HT1080 (cell line): ENCODE measurements at places on chromosomes 2 and 18. TPM values are rescaled to one million over a fixed set of nuclear protein-coding genes. Genes with fewer than 3 reads are reported as not detected.

- DNase-seq, result no peak
Observed at GRCh38 chr2:120622886-120623753, 112.5 kb upstream of the GLI2 start.

PTPN2 gene
- 35.1 and 35.3 TPM in 2 replicates for total RNA-seq

- DNase-seq, result no peak
Observed at GRCh38 chr2:38474715-38475566, 97.9 kb upstream of the ATL2 start.

DNA sequence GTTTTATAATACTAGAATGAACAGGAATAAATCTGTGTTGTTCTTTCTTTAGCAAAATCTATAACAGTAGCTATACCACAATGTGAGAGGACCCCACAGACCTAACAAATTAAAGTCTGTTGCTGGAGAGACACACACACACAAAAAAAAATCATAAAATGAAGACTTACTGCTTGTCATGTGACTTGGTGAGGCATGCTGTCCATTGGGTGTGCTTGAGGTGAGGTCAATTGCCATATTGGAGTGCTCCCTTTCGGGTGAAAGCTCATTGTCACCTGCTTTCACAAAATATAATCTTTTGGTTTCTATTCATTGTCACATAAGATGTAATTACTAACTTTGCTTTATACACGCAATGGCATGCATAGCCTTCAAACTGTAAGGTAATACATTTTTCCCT, 3.9 kb downstream of the IKZF2 start:
- no peak for DNase-seq

GRCh38 chr18:78716022-78716421, 263.6 kb upstream of the SALL3 start:
- no peak for DNase-seq

GRCh38 chr18:43405097-43405496, 127.8 kb upstream of the SYT4 start:
- DNase-seq, result peak; percentile 84

DNA sequence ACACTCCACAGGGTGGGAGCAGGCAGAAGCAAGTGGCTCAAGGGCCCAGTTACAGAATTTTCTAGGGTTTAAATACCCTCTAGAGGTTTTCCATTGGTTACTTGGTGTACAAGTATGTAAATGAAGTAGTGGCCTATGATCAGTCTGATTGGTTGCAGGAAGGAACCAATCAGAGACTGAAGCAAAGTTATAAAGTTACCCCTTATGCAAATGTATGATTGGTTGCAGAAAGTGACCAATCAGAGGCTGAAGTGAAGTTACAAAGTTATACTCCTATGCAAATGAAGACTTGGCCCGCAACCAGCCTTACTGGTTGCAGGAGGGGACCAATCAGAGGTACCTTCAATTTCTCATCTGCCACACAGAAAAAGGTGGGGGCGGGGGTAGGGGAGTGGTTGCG, 154.6 kb downstream of the INO80D start:
- DNase-seq, result no peak

GRCh38 chr2:241256168-241256545, 59.3 kb downstream of the HDLBP start:
- DNase-seq, result no peak

SH3BP4 gene
- 17.3 and 20.2 TPM in 2 replicates for total RNA-seq

ICOS gene
- total RNA-seq, result not detected in 2 replicates

DNA sequence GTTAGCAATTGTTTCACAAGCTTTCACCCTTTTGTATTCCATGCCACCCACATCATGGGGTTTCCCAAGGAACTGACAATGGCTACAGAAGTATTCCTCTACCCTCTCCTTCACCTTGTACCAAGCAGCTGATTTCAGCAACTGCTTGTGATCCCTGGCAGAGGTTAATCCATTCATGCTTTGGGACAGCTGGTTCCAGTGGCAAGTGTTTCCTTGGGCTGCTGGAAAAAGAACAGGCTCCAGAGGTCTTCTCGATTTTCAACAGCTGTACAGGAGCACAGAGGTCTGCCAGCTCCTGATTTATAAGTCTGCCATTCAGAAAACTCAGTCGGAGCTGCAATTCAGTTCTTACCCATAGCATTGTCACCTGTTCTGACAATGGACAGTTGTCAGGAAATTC, 239.2 kb upstream of the CWC22 start:
- DNase-seq, result no peak

DNA sequence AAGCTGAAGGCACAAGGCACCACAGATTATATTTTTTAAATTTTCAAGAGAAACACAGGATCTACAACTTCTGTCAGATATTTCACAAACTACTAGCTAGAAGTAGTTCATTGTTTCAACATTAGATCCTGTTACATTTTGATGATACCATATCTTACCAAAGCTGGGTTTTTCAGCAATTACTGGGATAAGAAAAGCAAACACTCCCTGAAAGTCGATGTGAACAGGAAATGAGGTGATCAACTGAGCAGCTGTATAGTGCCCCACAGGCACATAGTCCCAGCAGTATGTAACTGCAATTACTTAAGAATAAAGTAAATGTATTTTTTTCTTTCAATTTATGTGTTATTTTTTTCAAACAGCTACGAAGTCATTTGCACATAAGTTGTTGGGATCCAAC, 103.5 kb downstream of the DNER start:
- DNase-seq, result peak; percentile 73

NTSR2 gene
- not detected in 2 replicates for total RNA-seq

HMSD gene
- total RNA-seq, result not detected in 2 replicates

DNA sequence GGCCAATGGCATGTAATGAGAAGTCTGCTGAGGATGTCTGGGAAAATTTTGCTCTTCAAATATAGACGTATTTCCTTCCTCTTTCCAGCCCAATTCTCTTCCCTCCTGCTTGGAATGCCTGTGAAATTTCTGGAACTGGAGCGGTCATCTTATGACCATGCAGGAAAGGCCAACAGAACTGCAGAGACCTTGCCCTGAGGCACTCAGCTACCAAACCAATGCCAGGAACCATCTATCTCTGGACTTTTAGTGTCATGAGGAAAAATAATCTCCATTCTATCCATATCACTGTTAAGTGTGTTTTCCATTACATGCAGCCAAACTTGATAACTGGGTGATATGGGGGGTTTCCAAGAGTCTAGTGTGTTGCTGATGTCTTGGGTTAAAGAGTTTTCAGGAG, 363.7 kb downstream of the SLC4A3 start:
- DNase-seq, result no peak

DNA sequence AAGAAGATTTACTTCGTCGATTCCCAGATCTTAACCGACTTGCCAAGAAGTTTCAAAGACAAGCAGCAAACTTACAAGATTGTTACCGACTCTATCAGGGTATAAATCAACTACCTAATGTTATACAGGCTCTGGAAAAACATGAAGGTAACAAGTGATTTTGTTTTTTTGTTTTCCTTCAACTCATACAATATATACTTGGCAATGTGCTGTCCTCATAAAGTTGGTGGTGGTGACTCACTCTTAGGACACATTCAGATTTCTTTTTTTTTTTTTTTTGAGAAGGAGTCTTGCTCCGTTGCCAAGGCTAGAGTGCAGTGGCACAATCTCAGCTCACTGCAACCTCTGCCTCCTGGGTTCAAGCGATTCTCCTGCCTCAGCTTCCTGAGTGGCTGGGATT, 26.8 kb downstream of the MSH2 start:
- peak; percentile 51 for DNase-seq

GRCh38 chr2:190882856-190883582, 2.4 kb downstream of the GLS start:
- peak; percentile 36 for DNase-seq

NAT8 gene
- not detected in 2 replicates for total RNA-seq

DNA sequence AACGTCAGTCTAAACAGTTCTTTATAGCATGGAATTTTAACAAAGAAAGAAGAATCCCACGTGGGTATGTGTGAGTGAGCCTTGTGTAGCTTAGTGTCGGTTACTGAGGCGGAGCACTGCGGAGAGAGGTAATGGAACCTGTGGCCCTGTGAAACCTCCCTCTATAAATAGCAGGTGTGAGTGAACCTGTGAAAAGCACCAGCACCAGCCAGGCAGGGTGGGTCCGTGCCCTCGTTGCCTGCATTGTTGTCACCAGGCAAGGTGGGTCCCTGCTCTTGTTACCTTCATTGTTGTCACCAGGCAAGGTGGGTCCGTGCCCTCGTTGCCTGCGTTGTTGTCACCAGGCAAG, 4.7 kb downstream of the CTDP1 start:
- DNase-seq, result no peak

DNA sequence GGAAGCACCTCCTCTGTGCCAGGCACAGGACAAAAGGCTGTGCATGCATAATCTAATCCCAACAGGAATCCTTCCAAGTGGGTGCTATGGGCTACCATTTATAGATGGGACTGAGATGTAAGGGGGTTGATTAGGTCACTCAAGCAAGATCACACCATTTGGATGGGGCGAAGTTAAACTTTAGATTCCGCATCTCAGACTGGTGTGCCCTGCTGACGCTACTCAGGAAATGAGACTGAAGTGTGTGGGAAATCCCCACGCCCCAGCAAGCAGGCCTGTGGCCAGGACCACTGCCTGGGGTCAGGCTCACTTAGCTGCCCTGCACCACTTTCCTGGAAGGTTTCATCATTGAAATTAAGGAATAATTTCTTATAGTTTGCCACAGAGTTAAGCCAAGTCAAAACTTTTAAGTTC, 70.5 kb upstream of the PPP1CB start:
- DNase-seq, result peak; percentile 68

- DNase-seq, result no peak
Observed at GRCh38 chr18:526681-527080, 26.2 kb upstream of the COLEC12 start.

TRAPPC8 gene
- 27.8 and 35.2 TPM in 2 replicates for total RNA-seq

- peak; percentile 60 for DNase-seq
Observed at GRCh38 chr2:20052861-20053281, 1.4 kb upstream of the LAPTM4A start.

CD226 gene
- 0.03 and 0.17 TPM in 2 replicates for total RNA-seq

DNA sequence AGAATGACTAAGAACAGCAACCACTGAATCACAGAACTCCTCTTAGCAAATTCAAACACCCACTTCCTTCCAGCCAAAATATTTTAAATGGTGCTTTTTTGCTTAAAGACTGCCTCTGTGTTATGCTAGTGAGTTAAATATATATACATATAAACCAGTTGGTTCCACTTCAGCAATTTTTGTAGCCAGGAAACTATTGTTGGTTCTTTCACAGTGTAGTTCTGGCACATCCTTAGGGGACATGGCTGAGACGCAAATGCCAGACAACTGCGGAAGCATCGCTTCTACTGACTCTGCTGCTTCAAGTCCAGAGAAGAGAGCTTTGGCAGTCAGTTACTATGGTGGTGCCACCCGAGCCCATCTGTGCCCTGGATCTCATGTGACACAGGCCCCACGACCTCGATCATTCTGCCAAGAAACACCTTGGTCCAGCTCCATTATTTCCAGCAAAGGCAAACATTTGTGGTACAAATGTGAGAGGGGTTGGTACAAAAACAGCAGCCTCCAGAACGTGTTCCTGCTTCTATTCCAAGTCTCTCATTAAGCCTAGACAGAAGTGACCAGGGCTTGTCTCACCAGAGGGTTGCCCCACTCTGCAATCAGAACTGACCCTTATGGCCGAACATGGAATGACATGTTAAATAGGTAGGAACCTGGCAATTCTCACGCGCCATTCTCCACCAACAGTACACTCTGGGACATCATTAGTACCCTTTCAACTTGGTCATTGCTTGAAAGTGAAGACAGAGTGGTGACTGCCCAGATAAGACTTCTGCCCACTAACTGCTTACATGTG, 117.8 kb upstream of the NRP2 start:
- no peak for DNase-seq

DNA sequence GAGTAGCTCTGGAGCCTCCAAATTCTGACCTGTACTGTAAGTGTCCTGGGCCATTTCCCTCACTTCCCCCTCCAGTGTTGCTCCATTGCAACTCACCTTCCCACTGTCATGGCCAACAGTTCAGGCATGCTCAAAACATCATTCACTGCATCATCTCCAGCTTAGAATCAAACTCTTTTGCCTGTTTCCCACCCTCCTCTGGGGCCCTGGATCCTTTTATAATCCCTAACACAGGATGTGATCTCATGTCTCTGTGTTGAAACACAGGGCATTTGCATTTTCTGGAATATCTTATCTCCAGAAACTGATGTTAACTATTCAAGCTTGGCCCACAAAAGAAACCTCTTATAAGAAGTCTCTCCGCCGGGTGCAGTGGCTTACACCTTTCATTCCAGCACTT, 3.0 kb downstream of the DPP4 start:
- DNase-seq, result peak; percentile 29

DNA sequence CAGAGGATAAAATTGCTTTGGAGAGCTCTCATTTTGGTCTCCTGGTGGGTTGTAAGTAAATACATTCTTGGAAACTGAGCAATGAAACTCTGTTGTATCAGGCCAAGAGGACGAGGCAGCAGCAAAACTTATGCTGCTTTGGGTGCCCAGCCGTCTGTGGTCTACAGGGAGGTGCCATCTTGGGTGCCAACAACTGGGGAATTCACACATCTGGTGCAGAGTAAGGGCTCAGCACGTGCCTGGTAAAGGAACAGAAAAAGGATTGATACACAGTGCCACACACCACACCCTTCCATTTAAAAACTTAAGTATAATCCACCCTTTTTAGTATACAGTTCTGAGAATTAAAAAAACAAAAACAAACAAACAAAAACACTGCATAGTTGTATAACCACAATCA, 221.9 kb downstream of the TSN start:
- no peak for DNase-seq

SETBP1 gene
- total RNA-seq, result 2.1 and 2.7 TPM in 2 replicates

DNA sequence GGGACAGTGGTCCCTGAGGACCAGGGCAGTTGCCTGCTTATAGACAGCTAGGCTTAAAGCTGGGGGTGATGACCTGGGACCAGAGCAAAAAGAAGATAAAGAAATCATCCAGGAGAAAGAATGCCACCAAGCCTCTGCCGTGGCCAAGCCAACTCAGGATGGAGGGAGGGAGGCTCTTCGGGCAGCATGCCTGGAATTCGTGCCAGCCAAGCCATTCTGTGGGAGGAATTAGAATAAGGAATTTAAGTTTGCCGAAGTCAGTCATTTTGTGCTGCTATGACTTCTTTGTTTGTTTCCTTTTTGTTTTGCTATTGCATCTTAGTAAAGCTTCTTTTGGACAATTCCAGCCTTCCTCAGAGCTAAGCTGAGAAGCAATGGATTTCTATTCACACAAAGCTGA, 124.1 kb downstream of the EN1 start:
- DNase-seq, result no peak
